ENCODE measurements at places on chromosomes 13 and 19.

DNA sequence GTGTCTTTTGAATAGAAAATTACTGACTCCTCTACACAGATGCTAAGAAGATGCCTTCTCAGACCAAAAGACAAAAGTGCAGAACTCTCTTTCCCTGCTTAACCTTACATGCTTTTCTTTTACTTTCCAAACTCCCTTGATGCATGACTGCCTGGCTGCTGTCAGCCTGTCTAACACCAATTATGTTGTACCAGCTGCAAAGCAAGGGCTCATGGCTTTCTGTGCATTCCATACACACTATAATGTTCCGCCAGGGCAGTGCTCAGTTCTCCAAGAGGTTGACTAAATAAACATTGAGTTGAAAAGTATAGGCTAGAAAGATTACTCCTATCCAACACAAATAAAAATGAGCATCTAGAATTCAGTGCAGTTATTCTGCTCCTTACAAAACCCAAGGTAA, 330.4 kb upstream of the NBEA start:
- DNase-seq = no peak

DNA sequence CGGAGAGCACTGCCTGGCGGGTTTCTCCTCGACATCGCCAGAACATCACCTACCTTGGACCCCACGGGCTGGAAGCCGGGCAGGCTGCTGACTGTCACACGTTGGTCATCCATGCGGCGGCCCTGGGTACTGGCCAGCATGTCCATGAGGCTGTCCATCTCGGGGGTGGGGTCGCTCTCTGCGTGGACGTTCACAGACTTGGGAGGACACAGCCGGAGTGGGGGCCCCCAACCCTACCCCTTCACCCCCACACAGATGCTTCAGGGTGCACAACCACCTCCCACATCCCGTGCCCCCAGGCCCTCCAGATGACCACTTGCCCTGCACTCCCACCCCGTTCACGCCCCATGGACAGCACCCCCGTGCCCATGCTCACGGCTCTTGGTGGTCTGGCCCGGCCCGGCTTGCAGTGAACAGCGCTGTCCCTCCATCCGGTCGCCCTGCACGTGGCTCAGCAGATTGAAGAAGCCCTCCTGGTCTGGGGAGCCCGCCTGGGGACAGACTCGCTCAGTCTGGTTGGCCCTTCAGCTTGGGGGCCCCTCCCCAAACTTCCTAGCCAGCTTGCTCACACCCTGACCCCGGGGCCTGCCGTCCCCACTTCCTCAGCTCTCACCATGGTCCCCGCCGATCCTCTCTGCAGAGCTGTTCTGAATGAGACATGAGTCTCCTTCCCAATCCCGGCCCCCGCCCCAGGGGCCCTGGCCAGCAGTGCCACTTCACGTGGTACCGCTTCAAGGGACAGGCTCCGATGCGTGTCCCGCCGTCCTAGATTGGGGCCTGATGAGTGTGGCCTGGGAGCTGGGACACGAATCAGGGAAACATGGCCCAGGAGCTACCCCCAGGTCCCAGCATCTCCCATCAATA, 947 bp downstream of the PCP2 start:
- no peak for DNase-seq

- no peak for DNase-seq
These were observed 4.6 kb upstream of the PRR20A start for GRCh38 chr13:57136093-57136492.

- DNase-seq = no peak
These were observed at the start of gene CYP4F22 for GRCh38 chr19:15508035-15508710. CYP4F22 (plus strand) TSS chr19:15508525; CDS start chr19:15525337, 16,812 bp downstream.

- peak; percentile 88 for DNase-seq
These were observed 90.9 kb downstream of the SIPA1L3 start for GRCh38 chr19:37997911-37998344.

DNA sequence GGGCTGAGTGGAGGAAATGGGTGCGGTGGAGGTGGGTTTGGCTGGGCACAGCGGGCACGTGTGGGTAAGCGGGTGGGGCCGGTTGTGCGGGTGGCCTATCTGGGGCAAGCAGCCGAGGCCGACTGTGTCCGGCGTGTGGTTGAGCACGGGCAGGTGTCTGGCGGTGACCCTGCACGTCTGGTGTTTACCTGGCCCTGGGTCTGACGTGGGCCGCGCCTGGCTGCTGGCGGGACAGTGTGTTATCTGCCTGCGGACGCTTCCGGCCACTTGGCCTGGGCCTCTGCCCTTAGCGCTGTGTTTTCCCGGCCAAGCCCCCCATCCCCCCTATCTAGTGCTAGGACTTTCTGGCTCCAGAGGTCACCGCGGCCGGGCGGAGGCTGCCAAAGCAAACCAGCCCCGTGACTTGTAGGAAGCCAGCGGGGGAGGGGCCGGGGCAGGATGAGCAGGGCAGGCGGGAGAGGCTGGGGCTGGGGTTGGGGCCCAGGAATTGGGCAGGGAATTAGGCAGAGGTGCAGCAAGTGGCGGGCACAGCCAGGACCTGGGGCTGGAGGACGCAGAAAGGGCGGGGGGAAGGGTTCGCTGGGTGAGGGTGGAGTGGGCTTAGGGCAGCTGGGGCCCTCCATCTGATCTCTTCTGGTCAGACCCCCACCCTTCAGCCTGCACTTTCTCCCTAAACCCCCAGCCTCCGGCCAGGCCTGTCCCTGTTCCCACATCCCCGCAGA, 534 bp upstream of the HPN start:
- no peak for DNase-seq

All from BJ (cell line).